ENCODE measurements at places on chromosomes 2 and 18. TPM values are rescaled to one million over a fixed set of nuclear protein-coding genes. Genes with fewer than 3 reads are reported as not detected.

The CREG2 gene
- total RNA-seq = 2.3 TPM

DNA sequence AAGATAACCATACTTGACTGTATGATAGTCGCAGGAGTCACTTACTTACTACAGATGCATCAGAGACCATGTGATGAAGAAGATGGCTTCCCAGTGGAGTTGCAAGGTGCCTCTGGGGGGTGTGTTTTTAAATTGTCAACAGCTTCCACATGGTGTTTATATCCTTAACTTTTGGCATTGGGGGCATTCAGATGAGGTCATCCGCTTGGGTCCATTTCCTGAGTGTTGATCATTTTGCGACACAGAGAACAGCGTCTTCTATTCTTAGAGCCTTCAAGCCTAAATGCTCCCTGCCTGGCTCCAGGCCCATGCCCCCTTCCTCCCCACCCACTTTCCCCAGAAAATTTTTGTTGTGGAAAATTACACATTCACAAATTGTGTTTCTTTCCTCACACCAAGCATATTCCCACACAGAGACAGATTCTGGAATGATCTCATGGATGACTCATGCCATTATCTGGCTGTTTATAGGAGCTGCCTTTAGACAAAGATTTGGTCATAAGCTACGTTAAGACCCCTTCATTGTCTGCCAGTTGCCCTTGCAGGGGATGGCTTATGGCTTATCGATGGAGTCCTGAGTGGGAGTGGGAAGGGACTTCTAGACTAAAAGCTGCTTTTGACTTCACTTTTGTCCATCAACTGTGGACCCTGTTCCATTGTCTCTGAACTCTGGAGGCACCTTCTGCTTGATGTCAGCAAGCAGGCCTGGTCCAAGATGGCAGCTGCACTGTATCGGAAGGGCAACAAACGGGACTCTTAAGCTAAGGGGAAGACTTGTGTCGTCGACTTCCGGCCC lies 91.8 kb downstream of the CABLES1 start:
- ATAC-seq = peak; percentile 12

DNA sequence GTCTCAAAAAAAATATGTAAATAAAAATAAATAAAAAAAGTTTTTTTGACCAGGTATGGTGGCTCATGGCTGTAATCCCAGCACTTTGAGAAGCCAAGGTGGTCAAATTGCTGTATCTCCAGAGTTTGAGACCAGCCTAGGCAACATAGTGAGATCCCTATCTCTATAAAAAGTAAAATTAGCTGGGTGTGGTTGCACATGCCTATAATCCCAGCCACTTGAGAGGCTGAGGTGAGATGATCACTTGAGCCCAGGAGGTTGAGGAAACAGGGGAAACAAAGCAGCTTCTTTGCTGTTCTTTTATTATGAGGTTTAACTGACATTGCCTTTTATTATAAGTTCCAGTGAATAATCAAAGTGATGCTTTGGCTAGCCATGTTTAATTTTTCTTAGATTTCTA lies 25.0 kb downstream of the ACTR2 start:
- no peak for ATAC-seq

The APLF gene
- 4.2 TPM for total RNA-seq

DNA sequence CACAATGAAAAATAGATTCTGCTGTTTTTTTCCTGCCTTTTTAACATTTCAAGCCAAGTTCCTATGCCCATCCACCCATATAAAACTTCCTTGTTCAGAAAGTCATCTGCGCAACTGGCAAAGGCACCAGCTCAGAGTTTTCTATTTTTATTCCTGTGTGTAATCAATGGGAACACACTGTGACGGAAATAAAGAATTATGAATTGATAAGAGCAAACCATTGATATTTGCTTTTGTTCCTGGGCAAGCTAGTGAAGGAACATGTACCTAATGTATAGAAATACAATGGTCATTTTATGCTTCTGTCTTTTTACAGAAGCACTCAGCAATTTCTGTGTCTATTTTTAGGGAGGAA lies 30.8 kb upstream of the AAK1 start:
- no peak for ATAC-seq

- no peak for ATAC-seq
Measured at GRCh38 chr18:23268641-23269040, 133.4 kb downstream of the CABLES1 start.

Data from esophagus mucosa (tissue), 1 donor.